Left forelimb (tissue), 1 donor: ENCODE measurements at places on chromosomes 4 and X.

- DNase-seq = no peak
These were observed 138.8 kb upstream of the MSX1 start for GRCh38 chr4:4720646-4721045.

GRCh38 chrX:46573331-46573891 is at the start of gene CHST7:
TSS of gene CHST7 (plus strand) at chrX:46573765. CDS start at chrX:46573932, 167 bp downstream.
- no peak for DNase-seq

- DNase-seq = no peak
These were observed 75.7 kb downstream of the ANXA3 start for GRCh38 chr4:78627046-78627965.

DNA sequence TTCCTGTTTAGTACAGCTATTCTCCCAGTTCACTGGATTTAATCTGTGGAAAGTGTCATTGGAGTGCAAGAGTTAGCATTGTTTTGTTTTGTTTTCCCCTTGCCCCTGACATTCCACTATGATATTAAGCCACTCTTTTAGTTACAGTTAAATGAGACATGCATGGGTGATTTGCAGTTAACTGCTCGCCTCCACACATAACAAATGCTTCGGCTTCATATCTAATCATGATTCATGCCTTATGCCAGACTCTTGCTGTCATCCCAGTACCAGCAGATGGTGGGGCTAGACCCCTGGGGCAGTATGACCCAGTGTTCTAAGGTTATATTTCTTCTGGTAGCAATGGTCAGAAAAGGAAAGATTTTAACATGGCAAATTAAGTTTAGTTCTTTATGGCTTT is 80.1 kb downstream of the RAP1GDS1 start:
- DNase-seq = no peak

DNA sequence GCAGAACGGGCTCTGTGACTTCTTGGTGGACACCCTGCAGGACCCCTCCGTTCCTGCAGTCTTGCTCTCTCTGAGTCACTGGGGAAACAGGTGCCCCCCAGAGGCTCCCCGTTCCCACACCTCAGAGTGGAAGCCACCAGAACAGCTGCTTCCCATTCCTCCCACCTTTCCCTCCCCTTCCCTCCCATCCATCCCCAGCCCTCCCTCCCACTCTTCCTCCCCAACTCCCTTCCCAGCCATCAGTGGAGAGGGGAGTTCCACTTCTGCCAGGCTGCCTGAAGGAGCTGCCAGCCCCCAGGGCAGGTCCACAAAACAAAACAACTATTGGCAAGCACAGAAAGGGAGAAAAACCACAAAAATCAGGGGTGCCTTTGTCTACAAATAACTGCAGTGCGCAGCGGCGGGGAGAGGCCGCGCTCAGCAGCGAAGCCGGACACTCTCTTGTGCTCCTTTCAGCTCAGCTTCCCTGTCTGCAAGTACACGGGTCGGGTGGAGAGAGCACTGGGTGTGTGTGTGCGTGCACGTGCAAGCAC is 8.1 kb downstream of the SSR4 start:
- no peak for DNase-seq

- no peak for DNase-seq
These were observed 224.7 kb upstream of the PPP1R2C start for GRCh38 chrX:43002526-43003203.

DNA sequence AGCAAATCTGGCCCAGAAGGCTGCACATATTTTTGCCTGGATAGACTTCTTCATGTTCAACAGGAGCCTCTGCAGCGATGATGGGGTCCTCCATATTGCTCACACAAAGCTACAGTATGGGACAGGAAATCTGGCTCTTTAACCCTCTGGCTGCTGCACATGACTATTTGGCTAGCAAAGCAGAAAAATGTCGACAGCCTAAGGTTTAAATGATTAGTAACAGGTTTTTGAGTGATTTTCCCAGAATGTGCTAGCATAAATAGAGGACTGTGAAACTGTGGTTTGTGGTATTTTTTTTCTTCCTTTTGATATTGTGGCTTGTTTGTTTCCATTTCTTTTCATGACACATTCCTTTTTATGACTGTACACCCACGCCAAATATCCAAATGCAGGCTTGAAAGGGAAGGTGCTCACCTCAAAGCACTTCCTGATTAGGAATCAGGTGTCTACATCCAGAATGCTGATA is 120.2 kb upstream of the GK2 start:
- DNase-seq = no peak

DNA sequence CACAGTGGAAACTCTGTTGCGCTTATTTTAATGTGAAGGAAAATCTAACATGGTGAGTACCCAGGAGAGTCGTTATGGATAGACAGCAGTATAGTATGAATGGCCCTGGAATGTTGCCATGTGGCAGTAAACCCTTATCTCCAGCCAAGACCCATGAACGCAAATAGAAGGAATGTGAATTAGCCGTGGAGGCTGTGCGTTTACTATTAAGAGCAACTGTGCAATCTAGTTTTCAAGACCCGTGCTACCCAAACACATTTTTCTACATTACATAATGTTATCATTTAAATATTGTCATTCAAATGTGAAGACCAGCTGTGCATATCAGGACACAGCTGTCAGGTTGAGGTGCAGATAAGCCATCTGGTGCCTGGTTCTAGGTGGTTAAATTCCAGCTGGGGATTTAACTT is 13.3 kb upstream of the AGA start:
- DNase-seq = no peak

DNA sequence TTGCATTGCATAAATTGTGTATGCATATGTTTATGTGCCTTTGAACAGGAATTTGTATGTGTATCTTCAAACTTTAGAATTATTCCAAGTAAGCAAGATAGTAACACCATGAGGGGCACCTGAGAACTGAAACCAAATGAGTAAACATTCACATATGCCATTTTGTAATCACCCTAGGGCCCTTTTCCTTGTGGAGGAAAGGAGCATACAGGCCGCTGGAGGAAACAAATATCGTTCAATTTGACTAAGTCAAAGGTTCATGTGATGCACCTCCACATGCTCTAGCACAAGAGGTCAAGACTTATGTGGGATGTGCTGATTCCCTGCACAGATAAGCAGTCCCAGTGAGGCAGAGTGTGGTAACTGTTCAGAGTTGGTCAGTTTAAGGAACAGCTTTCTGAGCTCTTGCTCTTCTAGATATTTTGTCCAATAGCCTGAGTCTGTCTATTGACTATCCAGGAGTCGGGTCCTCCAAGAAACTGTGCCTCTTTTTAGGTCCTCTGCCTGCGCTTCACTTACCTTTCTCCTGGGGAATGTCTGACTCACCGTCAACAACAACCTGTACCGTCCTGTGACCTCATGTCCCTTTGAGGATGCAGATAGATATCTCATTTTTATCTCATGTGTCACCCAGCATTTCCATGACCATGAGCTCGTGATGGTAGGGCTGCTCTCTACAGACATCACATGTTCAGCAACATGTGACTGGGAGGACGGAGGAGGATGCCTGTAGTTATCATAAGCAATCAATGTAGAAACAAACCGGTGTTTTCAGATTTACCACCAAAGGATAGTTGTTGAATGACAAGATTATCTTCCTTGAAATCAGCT is 196.9 kb downstream of the NWD2 start:
- no peak for DNase-seq

GRCh38 chr4:119041951-119042560 is 93.6 kb upstream of the MYOZ2 start:
- no peak for DNase-seq

DNA sequence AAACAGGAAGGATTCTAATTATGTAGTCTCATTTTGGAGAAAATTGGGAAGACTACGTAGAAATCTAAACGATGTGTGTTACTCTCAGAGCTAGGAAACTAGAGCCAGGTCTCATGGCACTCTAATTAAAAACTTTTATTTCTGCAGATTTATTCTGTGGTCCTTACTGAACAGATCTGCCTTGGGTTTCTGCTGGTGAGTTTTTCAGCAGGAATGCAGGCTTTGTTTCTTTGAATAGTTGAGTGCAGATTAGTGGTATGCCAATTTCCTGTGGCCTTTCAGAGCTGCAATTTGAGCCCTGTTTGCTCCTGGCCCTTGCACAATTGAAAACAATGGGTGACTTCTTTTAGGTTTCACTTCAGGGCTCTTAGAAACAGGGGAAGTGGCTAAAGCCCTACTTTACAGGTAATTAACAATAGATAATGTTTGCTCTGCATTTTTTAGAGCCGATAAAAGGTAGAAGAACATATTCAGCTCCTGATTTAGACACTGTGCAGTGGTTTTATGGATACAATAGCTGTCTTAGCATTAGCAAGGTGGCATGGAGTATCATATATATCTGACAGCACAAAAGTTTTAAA is 21.8 kb downstream of the SPRY1 start:
- no peak for DNase-seq

DNA sequence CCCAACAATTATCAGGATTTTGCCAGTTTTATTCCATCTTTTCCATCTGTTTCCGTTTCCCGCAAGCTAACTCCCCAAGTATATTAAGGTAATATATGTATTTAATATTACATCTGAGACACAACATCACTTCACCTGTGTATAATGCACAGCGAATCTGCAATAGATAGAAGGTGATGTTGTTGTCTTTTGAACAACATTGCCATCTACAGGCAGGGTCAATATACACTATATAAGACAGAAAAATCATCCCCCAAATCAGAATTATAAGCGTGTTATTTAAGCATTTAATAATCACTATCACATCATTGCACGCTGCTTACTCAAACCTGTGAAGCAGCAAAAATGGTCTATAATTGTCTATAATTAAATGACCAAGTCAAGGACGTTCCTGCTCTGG is 1115.5 kb downstream of the NLGN4X start:
- no peak for DNase-seq

GRCh38 chr4:96136056-96136455 is 296.2 kb downstream of the PDHA2 start:
- DNase-seq = no peak

- DNase-seq = no peak
These were observed 23.4 kb upstream of the PLCXD1 start for GRCh38 chrX:257681-258289.

DNA sequence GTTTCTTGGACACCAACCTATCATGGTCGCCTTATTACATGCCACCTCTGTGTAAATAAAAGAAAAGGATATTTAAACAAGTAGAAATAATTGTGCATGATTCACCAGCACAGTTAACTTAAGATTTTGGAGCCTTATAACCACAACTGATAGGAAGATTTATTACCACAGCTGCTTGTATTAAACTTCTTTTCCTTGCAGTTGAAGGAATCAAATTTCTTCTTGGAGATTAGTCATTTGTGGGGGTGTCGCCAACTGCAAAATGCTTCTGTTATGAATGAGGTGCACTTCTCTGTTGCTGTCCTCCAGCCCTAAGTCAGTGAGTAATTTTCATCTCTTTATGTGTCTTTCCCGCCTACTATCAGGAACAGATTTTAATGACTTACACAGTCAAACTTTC is 73.3 kb downstream of the OR13H1 start:
- no peak for DNase-seq

DNA sequence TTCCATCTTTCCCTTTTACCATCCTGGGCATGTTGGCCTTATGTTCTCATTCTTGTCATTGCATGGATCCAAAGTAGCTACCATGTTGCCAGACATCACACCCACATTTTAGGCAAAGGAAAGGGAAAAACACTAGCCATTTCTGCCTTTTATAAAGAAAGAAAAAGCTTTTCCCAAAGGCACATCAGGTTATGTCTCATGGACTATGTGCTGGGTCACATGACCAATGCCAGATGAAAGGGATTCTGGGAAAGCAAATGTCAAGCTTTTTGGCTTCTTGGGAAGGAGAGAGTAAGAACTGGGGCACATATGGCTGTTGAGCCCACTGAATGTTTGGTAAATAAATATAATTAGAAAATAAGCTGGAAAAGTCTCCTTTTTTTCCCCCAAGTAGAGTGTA is 4.3 kb upstream of the SOD3 start:
- no peak for DNase-seq

DNA sequence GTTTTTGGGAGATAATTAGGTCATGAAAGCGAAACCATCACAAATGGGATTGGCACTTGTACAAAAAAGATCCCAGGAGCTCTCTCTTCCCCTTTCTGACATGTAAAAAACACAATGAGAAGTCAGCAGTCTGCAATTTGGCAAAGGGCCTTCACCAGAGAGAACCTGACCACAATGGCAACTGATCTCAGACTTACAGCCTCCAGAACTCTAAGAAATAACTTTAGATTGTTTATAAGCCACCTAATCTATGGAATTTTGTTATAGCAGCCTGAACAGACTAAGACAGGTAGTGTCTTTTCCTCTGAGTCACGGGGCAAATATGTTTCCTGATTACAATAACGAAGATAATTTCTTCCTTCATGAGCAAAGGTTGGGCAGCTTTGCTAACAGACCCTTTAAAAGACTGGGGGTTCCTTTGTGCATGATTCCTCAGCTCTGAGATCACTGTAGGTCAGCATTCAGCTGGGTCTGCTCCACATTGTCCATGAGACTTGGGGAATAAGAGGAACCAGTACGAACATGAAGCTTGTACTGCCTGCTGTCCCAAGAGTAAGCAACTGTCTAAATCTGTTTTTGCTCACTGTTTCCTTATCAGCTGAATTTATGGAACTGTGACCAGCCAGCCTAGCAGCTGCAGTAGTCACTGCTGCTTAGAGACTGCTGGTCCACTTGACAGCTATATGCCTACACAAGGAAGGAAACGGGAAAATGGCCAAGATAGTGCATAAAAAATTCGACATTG is 191.6 kb downstream of the ANAPC10 start:
- DNase-seq = no peak

DNA sequence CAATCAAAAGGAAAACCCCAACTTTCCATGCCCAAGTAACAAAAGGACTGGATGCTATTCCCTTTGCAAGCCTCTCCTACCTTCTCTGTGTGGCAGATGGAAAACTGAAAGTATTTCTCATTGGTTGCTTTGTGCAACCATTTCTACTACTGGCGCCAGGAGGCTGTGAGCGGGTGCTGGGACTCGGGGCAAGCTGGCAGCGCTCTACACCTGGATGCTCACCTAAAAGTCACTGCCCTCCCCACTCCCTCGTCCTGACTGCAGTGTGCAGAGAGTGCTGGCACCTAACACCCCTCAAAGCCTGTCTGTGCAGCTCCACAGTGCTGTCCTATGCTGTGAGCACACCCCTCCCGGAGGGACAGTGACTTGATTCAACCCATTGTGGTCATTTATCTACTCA is 54.2 kb upstream of the STS start:
- no peak for DNase-seq

DNA sequence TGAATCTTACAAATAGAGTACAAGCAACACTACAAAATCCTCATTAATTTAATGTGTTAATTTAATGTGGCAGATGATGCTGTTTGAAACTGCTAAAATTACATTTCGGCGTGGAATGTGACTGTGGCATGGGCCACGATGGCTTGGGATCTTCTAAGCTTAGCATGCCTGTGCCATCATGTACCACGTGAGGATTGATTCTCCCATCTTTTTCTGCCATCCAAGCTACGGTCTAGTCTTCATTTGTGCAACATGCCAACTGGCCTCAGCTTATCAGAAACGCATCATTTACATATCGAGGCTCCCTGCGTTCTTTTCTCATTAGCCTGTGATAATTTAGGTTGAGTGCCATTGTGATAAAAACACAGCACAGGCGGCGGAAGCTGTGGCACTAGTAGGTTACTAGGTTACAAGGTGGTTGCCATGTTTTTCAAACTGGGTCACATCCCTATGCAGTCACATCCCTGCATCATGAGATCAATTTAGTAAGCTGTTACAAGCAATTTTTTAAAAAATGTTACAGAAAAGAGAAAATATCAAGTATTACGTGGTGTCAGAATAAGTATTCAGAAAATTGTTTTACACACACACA is 189.9 kb upstream of the RBPJ start:
- DNase-seq = no peak
